ENCODE measurements at places on chromosomes 2 and 18.

DNA sequence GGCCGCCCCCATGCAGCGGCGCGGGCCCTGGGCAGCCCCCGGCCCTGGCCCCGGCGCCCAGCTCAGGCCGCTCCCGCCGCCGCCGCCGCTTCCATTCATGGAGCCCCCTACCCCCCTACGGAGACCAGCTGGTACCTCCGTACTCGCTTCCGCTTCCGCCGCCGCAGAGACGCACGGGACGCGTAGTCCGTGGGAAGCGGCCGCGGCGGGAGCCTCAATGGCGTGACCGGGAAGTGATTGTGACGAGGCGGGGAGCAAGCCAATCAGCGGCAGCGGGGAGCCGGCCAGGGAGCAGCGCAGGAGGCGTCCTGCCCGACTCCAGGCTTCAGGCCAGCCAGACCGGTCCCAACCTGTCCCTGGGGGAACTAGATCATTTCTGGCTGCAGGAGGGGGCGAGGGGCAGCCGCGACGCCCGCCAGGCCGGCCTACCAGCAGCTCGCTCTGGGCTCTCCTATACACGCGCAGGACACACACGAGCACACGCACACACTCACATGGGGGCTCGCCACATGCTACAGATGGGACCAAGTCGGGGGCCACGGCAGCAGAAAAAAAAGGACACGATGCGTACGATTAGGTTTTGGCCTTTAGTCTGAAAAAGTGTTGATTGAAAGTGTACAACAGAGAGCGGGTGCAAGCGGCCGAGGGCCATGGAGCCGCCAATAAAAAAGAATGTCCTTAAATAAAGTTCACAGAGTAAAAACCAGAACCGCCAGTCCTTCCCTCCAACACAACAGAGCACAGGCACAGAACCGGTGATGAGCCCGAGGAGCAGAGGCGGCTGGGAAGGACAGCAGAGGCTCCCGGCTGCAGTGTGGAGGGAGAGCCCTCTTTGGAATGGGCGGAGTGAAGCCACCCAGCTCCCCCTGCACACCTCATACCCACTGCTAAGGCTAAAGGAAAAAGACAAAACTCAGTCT, at the start of gene ZNF513:
TSS of gene ZNF513 (minus strand) at position 109 of the 920 bp plus-strand sequence. CDS start 208 bp downstream, outside the sequence.
- DNase-seq, result peak; percentile 88

- no peak for DNase-seq
Observed at GRCh38 chr2:3617198-3617890, 22.4 kb downstream of the COLEC11 start.

GRCh38 chr2:213763963-213764362, 479.7 kb downstream of the SPAG16 start:
- no peak for DNase-seq

DNA sequence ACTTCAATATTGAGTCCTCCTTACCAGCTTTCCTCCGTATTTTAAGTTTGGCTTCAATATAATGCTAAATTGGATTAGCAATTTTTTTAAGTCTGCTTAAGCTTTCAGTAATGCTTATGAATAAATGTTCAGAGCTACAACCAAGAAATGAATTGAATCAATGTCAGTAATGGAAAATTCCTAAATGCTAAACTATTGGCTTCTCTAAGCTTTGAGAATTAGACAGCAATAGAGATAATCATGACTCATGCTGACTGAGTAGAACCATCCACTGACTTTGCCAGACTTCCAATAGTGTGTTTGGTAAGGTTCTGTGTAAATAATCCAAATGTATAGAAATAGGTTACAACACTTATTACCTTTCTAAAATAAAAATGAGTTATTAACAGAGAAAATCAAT, 8.9 kb upstream of the PDE1A start:
- DNase-seq, result no peak

- DNase-seq, result no peak
Observed at GRCh38 chr2:104465981-104466380, 387.9 kb upstream of the POU3F3 start.

- no peak for DNase-seq
Observed at GRCh38 chr18:58402247-58402646, 226.6 kb downstream of the ALPK2 start.

DNA sequence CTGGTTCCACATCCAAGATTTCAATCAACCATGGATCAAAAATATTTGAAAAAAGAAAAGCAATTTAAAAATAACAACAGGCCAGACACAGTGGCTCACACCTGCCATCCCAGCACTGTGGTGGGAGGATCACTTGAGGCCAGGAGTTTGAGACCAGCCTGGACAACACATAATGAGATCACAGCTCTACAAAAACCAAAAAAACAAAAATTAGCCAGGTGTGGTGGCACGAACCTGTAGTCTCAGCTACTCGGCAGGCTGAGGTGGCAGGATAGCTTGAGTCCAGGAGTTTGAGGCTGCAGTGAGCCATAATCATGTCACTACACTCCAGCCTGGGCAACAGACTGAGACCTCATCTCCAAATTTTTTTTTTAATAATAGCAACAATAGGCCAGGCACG, 13.4 kb upstream of the SPATA3 start:
- no peak for DNase-seq

DNA sequence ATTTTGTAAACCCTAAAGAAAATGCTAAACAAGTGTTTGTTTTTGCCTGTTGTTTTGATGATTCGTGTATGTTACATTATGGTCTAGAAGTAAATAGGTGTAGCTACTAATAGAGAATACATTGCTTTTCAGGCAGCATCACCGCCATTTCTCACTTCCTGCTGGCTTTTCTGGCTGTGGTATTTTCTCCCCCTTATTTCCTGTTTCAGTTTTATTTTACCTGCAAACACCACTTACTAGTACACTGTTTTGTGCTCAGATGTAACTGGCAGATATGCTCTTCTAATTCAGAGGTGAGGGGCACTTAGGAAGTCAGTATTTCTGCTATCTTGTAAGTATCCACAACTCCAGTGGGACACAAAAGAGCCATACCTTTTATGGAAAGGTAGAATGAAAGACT, 38.1 kb upstream of the SLC3A1 start:
- DNase-seq, result no peak

- DNase-seq, result peak; percentile 75
Observed at GRCh38 chr2:136255648-136256461, 137.9 kb upstream of the CXCR4 start.

GRCh38 chr18:3453540-3454364, 3.8 kb downstream of the TGIF1 start:
- DNase-seq, result peak; percentile 70

- DNase-seq, result peak; percentile 68
Observed at GRCh38 chr2:47034973-47035609, 119.5 kb upstream of the MCFD2 start.

DNA sequence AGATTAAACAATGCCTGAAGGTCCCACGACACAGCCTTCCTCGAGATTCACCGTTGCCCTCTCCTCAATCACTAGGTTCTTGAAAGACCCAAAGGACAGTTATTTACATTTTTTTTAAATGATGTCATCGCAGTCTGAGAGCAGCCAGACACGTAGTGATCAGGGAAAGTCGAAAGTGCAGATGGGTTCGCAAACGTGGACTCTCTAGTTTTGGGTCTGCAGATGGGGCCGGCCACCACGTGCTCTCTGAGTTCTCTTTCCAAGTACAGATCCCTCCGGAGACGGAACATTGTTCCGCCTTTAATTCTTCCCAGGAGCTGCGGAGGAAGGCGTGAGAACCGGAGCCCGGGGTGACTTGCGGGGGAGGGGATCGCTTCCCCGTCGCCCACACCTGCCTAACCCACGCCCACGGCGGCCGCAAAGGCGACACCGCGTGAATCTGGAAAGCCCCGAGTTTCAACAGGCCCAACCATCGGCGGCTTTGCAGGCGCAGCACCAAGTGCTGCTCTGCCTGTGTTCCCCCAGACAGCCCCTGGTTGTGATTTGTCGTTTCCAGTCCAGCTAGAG, 54.3 kb downstream of the PKDCC start:
- DNase-seq, result peak; percentile 32

GRCh38 chr2:69163109-69163508, 150.1 kb downstream of the ANTXR1 start:
- peak; percentile 89 for DNase-seq

GRCh38 chr2:48258481-48259149, 271.3 kb upstream of the STON1 start:
- DNase-seq, result peak; percentile 85

GRCh38 chr2:127226520-127227263, 6.6 kb upstream of the CYP27C1 start:
- no peak for DNase-seq

DNA sequence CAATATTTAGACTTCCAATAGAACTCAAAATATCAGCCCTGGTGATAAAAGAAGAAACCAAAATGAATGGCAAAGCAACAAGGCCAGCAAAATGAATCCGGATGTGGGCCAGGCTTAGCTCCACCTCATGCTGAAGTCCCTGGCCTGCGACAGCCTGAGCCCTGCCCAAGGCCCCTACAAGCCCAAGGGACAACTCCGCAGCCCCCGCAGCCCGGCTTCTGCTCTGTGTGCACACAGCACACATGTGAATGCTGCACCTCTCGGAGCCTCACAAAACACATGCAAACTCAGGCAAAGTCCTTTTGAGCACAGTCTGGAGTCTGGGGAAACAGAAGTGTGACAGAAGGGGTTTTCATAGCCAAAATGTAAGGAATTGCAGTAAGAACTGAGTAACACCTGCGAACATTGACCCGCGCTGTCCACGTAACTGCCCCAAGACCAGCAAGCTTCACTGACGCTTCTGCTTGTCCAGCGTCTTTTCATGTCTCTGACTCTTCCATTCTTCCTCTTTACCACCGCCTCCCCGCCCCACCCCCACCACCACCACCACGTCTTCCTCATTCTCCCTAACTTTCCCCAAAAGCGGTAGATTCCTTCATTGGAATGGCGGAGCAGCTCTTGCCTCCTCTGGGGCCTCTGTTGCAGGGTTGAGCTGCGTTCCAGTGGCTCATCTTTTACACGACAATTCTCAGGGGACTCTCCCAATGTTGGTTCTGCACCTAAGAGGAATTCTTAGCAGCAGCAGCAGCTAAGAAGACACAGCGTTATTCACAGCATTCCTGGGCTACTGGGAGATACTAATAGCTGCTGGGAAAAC, 136.4 kb upstream of the COPS8 start:
- DNase-seq, result no peak

GRCh38 chr2:150591496-150592285, 104.2 kb upstream of the RND3 start:
- DNase-seq, result no peak

DNA sequence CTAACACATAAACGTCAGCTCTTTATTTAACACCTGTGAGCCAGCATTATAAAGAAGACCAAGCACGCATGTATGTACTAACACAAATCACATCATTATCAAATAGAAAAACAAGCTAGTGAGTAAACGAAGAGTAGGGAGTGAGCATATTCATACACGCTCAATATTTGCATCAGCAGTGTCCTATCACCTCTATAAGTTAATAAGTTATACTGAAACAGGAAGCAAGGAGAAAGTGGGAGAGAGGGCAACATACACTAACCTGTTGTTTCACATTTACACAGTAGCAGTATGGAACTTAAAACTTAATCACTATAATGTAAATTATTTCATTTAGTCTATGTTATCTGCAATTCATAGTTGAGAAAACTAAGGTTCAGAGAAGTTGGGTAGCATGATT, 321.5 kb upstream of the TANK start:
- DNase-seq, result no peak

DNA sequence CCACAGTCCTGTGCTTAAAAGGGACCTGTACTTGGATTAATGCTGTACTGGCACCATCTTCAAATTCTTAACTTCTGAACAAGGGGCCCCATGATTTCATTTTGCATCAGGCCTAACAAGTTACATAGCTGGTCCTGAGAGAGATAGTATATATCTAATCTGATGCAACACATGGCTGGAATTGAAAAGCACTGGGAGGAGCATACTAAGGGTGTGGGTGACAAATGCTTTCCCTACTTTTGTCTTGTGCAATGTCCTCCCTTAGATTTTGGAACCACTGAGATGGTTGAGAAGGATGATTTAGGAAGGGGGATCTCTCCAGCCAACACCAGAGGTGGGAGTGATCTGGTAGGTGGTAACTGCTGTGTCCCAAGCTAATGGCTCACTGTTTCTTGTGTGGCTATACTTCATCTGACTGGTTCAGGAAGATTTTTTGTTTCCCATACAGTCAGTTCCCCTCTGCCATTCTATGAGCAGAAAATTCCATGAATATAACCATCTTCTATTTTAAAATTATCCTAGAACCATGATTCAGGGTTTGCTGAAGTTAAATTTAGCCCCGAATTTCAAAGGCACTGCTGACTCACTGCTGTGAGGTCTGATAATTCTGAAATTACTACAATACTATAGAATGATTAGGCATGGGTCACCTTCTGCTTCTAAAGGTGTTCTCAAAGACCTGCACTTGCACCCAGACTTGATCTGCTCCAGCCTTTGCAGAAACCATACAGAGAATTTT, 108.3 kb upstream of the NCKAP5 start:
- no peak for DNase-seq

DNA sequence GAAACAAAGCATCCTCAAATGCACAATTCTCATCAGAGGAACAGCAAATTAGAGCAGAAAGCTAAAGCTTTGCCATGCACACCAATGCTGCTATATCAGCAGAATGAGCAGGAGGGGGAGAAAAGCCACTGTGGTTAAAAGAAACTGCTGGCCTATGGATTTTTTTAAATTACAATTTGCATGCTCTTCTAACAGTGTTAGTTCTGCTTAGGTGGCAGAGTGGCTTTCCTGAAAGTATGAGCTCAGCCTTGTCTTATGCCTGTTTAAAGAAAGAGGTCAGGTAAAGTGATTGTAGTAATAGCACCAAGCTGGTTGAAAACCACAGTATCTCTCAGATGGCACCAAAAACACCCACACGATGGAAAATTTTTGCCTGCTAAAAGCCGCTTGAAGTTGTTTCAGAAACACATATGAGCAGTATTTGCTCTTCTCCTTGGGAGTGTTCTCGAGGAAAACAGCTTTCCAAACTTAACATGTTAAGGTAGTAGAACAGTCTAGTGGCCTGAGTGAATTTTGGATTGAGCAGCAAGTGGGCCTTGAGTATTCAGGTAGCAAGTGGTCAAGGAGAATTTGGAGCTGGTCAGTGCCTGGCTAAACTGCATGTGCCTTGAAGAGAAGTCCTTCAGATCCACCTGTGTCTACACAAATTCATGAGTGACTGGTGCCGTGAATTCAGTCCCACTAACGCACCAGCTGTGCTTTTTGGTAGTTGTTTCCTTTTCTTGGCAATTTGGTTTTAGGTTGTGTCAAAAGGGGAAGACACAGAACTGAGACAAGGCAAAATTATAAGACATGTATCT, 19.6 kb upstream of the NDUFV2 start:
- DNase-seq, result no peak

DNA sequence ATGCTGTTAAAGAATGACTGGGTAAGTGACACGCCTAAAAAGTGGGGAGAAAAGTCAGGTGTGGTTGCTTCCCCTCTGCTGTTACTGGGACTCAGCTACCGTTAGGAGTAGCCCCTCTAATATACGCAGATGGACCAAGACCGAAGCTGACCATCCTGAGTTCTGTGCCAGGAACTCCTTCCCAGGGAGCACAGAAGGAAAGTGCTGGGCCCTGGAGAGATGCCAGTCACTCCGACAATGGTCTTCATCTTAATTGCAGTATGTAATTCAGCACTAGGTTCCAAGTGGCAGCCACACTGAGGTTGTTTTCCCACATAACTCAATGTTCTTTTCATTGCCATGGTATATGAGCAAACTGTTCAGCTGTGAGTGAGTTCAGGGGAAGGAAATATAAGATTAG, 19.6 kb upstream of the TMEM200C start:
- DNase-seq, result no peak
